ENCODE measurements at places on chromosomes 2 and 18.

- peak; percentile 17 for DNase-seq
Measured at GRCh38 chr2:206915121-206915520, 24.2 kb upstream of the CPO start.

- no peak for DNase-seq
Measured at GRCh38 chr18:25454270-25454659, 102.3 kb upstream of the ZNF521 start.

DNA sequence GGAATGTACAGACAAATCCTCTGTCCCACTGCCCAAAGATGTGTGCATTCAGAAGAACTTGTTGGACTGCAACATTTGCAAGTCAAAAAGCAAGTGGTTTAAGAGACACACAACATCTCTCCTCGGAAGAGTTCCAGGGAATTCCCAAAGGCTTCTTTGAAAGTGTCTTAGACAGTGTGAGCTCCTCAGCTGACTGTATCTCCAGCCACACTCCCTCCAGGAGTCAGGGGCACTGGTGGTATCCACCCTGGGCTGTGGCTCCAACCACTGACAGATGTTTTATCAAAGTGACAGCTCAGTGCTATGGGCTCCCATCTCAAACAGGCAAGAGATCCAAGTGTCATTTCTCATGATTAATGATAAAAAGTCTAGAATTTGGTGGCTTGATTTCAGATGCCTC lies 48.5 kb downstream of the ALK start:
- DNase-seq, result no peak

DNA sequence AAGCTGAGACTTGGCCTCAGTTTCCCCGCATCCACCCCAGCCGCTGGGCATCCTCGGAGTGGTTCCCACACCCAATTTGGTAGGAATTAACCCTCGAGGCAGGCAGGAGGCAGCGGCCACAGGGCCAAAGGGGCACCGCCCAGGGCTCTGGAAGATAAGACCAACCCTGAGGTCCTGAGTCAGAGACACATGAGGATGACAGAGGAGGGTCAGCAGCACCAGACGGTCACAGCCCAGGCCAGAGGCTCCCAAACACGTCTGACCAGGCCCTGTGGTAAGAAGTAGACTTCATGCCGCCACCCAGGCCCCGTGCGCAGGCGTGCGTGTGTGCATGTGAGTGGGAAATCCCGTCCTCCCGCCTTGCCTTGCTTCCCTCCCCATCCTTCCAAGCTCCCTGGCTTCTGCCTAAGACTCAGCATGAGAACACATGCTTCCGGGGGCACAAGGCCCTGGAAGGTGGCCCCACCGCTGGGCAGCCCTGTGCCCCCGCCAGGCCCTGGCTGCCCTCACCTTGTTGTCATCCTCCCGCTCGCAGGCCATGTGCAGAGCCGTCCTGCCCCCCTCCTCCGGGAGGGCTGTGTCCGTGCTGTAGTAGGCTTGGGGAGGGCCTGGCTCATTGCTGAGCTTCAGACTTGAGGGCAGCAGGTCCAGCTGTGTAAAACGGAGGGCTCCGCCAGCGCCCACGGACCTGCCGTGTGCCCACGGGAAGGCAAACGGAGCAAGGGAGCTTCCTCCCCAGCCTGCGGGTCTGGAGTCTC lies 46.3 kb downstream of the ANKMY1 start:
- no peak for DNase-seq

DNA sequence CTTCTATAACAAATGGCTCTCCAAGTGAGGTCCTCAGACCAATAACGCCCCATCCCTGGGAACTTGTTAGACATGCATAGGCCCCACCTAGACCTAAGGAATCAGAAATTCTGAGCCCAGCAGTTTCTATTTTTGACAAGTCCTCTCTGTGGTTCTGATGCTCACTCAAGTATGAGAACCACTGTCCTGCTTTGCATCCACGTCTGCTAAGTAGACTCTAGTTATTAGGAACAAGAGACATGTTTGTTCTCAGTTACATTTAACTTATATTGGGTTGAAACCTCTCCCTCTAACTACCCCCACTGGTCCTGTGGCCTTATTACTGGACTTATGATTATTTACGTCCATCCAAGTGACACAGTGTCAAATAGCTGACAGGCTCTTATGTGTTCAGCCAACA lies 70.3 kb downstream of the TMEM17 start:
- DNase-seq, result no peak

- DNase-seq, result no peak
Measured at GRCh38 chr2:63738019-63738418, 103.7 kb upstream of the UGP2 start.

- DNase-seq, result no peak
Measured at GRCh38 chr2:126600742-126601141, 55.2 kb upstream of the GYPC start.

DNA sequence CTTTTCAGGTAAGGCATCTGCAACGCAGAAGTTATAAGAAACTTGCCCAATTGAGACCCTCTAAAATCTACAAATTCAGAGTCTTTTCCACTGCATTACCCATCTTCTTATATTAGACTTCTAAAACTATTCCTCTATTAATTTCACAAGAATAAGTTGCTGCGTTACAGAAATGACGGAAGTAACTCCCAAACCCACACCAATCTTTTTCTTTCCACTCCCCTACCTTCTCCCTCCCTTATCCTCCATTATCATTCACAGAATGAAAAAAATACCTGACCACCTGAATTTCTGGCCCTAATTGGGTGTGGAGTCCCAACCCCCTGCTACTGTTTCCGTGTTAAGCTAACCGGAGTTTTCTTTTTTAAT lies 689 bp downstream of the RPRD1A start:
- DNase-seq, result no peak
